Lung (tissue), 17 donors: ENCODE measurements at places on chromosomes 11 and 22. TPM values are rescaled to one million over a fixed set of nuclear protein-coding genes. Genes with fewer than 3 reads are reported as not detected.
A peak's percentile ranks its signal among the peaks of the same experiment; 100 is the strongest.

- peak; percentile 73 for DNase-seq
Observed at GRCh38 chr22:32796865-32797573, 4.5 kb upstream of the TIMP3 start.

DNA sequence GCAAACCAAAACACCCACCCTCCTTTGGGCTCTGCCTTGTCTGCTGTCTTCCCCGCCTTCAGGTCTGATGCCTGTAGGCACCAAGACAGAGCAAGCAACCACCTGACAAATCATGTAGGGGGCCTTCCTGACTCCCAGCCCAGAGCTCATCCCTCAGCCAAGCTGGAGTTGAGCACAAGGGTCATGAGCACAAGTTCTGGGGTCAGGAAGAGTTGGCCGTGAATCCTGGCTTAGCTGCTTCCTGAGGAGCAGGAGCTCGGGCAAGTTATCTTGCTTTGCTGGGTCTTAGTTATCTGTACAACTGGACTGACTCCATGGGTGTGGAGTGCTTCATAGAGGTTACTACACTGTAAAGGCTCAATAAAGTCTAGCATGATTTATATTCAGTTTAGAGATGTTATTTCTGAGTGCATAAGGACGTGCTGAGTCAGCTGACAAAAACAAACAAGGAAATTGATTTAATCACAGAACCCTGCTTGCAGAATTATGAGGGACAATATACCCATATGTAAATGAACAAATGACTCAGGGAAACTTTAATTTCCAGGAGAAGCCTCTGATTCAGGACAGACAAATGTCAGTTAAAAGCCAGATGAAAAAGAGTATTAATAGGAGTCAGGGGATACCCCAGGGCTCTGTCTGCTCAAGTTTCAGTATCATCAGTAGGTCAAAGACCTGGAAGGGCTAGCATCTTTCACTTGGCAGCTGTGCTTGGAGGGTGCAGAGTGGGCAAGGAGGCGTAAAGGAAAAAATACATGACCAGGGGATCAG, 15.0 kb upstream of the APOA1 start:
- no peak for DNase-seq

DNA sequence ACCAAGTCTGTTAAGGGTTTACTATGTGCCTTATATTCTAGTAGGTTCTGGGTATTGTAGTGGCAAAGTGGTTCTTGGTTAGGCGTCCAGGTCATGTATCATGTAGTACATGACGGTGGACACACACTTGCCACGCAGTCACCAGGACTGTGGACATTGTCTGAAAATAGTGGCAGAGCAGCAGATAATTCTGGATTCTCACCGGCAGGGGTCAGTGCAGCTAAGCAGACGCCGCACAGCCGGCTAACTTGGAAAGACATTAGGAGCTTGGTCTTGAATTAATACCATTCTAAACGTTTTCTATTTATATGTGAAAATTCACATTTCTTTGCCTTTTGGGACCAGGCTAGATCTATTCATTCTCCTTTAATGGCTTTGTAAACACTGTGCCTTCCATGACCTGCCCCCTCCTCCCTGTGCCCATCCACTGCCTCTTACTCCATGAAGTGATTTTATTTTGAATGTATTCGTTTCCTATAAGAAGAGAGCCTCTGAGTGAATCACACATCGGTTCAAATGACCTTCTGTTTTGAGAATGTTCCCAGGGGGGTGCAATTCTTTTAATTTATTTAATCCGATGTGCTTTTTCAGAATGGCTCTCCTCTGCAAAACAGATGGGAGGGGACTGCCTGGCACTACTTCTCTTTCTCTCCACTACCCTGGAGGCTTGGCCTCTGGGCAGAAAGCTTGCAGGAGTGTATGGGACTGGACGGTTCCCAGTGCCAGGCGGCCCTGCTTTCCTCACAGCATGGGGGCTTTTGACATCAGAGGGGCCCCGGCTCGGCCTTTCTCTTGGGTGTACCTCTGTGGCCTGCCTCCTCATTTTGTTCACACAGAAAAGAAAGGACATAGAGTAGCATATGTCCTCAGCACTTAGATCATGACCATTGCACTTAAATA, 378.0 kb downstream of the NTM start:
- DNase-seq = peak; percentile 81

GRCh38 chr11:99803501-99803900, 782.8 kb downstream of the CNTN5 start:
- DNase-seq = no peak

DNA sequence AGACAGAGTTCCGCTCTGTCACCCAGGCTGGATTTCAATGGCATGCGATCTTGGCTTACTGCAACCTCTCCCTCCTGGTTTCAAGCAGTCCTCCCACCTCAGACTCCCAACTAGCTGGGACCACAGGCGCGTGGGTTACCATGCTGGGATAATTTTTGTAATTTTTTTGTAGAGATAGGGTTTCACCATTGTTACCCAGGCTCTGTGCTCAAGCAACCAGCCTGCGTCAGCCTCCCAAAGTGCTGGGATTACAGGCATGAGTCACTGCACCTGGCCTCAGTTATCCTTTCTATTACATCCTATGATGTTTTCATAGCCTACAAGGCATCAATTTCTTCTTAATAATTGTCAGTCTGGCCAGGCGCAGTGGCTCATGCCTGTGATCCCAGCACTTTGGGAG, 36.5 kb downstream of the LRRC74B start:
- no peak for DNase-seq

DNA sequence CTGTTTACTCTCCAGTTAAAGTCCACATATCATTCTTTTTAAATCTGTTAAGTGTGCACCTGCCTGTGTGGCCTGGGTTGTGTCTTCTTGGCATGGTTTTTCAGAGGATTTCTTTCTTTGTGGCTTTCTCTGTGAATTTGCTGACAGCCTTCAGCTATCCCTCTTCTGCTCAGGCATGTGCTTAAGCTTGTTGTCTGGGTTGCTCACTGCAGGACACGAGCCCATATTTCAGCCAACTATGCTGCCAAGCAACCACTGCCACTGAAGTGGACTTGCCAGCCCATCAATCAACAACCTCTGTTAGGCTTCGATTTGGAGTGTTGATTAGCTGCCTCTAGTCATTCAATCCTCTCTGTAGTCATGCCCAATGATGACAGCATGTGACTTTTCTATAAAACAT, 18.4 kb downstream of the OR51I2 start:
- no peak for DNase-seq

- no peak for DNase-seq
Observed at GRCh38 chr11:18312012-18312411, 9.9 kb downstream of the HPS5 start.

- DNase-seq = no peak
Observed at GRCh38 chr11:67254798-67255197, 11.5 kb upstream of the GRK2 start.

DNA sequence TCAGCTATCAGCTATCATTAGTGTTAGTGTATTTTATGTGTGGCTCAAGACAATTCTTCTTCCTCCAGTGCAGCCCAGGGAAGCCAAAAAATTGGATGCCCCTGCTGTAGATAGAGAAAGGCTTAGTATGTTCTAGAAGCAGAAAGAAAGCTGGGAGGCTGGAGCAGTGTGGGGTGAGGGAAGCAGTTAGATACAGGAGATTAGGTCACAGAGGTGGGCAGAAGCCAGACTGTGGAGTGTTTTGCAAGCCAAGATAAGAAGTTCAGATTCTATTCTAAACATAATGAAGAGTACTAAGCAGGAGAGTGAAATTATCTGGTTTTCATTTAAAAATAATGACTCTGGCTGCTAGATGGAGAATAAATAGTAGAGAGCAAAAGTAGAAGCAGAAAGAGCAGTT, 381.7 kb downstream of the DCDC1 start:
- no peak for DNase-seq

DNA sequence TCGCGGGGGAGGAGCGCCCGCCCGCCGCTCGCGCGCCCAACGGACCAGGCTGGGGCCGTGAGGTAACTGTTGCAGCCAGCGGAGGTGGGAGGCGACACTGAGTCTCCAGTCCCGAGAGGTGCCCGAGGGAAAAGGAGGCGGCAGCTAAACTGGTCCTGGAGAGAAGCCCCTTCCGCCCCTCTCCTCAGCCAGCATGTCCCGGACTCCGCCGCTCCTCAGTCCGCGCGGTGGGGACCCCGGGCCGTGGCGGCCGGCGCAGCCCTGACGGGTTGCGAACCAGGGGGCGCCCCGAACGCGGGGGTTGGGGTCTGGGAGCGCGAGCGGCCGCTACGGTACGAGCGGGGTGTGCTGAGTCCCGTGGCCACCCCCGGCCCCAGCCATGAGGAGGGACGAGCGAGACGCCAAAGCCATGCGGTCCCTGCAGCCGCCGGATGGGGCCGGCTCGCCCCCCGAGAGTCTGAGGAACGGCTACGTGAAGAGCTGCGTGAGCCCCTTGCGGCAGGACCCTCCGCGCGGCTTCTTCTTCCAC, at the start of gene PDE3B:
PDE3B (plus strand) TSS at position 108 of the 529 bp plus-strand sequence; CDS start at position 380, 272 bp downstream.
- peak; percentile 92 for DNase-seq

DNA sequence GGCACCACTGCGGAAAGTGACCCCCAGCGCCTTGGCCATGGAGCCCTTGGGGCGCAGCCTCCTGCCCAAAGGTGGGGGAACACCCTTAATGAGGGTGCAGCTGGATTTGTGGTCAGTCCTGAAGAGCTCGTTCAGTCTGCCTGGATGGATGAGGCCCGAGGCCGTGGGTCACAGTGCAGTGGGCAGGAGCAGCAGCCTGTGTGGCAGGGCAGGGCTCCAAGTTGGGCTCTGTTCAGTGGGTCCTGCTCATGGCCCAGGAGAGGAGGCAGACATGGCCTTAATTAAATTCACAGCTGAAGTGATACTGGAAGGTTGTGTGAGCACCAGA, 33.3 kb downstream of the FAM83F start:
- no peak for DNase-seq

DNA sequence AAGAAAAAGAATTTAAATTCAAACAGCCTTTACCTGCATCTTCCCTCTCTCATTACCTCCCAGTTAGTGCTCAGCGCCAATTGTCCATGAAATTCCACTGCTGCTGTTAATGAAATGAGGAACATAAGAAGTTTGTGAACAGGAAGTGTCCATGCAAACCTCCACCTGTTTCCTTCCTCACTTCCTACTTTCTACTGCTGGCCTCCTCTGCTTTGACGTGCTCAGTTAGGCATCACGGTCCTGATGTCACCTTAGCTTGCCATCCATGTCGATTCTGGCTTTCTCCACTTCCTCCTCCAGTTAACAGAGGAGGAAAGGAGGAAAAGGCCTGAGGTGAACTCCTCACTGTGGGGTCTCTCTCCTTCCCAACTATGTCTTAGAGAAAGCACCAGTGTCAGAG, 26.9 kb upstream of the HTR3A start:
- no peak for DNase-seq

GRCh38 chr22:50396751-50397370, 53.7 kb downstream of the PPP6R2 start:
- no peak for DNase-seq

The OR4D5 gene
- total RNA-seq = not detected

The SERHL2 gene
- total RNA-seq = 3.3 TPM

The SCUBE1 gene
- total RNA-seq = 7.9 TPM

The CARD10 gene
- total RNA-seq = 16.3 TPM

The SCN2B gene
- 1.6 TPM for total RNA-seq

The MS4A4E gene
- 3.9 TPM for total RNA-seq
